ENCODE measurements at places on chromosomes 1 and 21.

- DNase-seq = no peak
Measured at GRCh38 chr1:93595743-93596142, 85.9 kb downstream of the BCAR3 start.

- no peak for DNase-seq
Measured at GRCh38 chr1:118097622-118098348, 87.2 kb downstream of the SPAG17 start.

GRCh38 chr1:12473596-12474362, 144.2 kb downstream of the DHRS3 start:
- no peak for DNase-seq

GRCh38 chr1:246506674-246507481, at the start of gene SMYD3:
Gene SMYD3, minus strand, starts transcription at chr1:246507279.
- DNase-seq = peak; percentile 32

- DNase-seq = no peak
Measured at GRCh38 chr1:17520041-17520440, 19.5 kb upstream of the ARHGEF10L start.

DNA sequence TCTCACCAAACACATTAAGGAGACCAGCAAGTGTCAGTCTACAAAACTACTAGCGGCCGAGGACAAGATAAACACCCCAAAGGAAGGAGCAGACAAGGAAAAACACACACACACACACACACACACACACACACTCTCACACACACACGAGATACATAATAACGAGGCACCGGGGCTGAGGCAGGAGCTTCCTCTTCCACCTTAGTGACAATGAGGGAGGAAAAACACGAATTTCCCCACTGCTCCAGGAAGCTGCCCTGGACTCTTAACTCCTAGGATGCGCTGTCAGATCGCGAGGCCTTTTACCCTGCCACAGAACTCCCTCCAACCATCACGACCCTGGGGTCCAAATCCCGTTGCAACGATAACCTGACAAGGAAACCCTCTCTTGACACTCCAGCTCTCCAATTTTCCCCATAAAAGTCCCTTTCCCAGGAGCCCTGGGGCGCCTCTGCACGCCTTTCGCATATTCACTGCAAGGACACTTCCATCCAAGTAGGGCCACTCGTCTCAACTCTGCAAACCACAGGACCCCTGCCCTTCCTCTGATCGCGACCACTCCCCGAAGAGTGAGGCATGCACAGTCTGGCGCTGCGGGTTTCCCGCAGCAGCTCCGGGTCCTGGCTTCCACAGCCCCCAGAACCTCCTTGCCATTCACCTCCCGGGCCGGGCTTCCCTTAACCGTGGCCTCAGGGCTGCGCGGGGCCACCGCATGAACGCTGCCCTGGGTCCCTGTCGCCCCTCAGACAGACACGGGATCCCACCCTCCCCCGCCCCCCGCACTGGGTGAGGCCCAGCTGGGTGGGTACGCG, 581 bp downstream of the ETV3 start:
- DNase-seq = no peak

Measured in NCI-H748 treated with DMSO at 0.1 percent for 48 hours (cell line).